ENCODE measurements at places on chromosomes 11 and 22.

- no peak for DNase-seq
Measured at GRCh38 chr11:34773211-34773610, 143.0 kb downstream of the APIP start.

DNA sequence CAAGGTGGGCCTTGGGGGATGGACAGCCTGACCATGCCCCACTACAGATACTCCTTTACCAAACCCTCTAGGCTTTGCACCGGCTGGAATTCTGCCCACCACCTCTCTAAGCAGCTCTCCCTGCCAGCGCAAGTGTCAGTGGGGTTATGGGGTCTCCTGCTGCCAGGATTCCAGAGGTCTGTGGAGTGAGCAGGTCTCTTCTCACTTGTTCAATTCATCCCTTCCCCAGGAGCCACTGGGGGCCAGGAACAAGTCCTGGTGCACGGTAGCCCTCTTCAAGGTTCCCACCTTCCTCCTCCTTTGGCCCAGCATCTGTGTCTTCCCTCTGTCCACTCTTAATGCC lies 30.5 kb downstream of the CCDC15 start:
- no peak for DNase-seq

DNA sequence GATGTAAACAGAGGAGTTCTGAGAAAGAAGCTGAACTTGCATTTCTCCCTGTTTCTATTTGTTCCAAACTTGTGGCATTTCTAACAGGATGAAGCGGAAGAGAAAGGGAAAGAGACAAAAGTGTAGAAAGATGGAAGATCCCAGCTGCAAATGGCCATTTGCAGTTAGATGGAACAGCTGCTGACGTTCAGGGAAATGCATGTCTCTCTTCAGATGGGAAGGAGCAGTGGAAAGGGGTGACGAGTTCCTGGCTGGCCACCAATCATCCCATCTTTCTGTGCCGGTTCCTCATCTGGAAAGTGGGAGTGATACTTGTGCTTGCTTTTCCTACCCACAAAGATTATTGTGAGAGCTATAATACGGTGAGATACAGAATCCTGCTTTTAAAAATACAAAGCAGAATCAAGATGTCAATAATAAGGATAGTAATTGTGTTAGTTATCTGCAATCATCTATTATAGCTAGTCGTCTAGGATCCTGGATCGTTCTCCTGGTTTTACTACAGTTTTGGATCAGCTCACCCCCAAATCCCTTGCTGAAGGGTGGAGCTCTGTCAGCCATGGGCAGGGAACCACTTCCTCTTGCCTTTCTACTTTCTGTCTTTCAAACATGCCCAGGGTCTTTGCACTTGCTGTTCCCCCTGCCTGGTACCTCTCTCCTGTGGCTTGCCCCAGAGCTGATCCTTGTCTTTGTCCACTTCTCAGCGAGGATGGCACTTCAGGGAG lies 1.2 kb upstream of the TIMP3 start:
- no peak for DNase-seq

- DNase-seq: no peak
Measured at GRCh38 chr11:67648140-67648795, 2.3 kb downstream of the ACY3 start.

- no peak for DNase-seq
Measured at GRCh38 chr11:12077535-12078280, 32.7 kb upstream of the MICAL2 start.

DNA sequence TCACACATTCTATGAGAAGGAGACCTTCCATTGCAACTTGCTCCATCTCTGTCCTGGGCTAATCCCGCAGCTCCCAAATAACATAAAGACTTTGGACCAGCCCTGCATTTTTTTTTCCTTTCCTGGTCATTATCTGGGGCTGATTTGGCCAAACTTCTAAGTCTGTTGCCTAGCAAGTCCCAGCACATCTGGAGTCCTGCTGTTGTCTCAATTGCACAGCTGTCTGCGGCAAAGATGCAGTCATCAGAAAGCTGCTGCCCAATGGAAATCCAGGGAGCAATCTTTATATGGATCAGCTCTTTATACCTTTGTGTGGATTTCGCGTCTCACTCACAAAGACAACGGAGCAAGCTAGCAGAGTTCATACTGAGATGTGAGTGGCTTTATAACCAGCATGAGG lies 105.9 kb downstream of the NXPE2 start:
- DNase-seq: no peak

DNA sequence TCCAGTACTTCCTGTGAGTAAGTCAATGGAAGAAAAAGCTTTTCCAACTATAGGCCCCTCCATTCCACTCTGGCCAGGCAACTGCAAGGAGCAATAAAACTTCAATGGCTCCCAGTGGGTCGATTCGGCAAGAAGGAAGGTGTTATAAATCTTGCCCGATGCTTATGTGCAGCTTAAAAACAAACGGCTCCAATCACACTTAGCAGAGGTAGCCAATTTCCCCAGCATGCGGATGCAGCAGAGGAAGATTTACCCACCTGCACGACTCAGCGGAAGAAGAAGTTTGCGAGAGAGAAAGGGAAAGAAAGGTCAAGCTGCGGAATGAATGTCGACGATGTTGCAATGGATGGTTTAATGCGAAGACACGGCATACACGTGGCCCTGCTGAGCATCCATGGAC lies 141.5 kb downstream of the OPCML start:
- no peak for DNase-seq

DNA sequence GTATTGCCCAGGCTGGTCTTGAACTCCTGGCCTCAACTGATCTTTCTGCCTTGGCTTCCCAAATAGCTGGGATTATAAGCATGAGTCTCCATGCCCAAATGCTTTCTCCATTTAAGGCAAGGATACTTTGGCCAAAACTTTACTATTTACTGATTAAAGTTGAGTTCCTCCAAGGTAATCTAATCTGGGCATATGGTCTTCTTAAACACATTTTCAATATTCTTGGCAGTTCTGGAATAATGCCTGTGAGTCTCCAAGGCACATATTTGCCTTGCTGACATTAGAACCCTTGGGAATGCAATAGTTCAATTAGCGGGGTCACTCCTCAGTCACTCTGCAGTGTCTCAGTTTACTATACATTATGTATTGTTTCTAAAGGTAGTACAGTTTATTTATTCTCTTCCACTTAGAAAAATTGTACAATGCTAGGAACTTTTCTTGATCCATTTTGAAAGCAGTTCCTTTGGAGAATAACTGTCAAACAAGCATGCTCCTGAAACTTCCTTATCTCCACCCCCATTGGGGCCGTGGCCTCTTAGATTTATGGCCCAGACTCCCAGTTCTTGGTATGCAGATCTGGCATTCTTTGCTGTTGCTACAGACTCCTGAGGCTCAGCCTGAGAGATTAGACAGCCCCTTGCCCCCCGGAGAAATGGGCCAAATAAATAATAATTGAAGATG lies 13.1 kb upstream of the RAB38 start:
- no peak for DNase-seq

DNA sequence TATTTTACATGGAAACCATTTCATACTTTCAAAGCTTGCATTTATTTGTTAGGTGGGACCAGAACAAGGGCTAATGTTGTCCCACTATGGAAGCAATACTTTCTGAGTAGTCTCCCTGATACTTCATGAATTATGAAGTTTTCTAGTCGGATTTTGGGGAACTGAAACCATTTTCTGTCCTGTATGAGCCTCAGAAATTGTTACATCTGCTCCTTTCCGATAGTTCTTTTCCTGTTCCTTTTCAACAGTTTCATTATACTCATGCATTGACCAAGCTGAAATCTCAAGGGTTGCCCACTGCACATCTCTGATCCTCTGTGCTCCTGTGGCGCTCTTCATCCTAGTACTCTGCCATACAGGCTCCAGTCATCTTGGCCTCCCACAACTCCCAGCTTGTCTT lies 31.5 kb upstream of the GLYATL1 start:
- DNase-seq: no peak

DNA sequence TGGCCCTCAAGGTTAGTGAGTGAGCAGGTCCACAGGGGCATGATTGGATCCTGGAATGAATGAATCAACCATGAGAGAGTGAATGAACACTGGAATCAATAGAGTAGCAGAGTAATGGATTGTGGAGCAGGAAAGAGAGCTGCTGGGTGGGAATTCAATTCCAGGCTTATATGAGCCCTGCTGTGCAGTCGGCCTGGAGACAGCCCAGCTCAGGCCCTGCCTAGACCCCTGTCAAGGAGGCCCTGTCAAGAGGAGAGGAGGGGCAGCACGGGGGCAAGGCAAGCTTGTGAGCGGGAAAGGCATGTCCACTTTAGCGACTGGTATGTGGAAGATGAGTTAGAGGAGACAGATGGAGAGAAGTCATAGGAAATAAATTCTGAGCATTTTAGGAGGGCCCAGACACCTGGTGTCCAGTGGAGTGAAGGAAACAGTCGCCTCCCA lies 1.3 kb upstream of the FOLR1 start:
- DNase-seq: no peak

DNA sequence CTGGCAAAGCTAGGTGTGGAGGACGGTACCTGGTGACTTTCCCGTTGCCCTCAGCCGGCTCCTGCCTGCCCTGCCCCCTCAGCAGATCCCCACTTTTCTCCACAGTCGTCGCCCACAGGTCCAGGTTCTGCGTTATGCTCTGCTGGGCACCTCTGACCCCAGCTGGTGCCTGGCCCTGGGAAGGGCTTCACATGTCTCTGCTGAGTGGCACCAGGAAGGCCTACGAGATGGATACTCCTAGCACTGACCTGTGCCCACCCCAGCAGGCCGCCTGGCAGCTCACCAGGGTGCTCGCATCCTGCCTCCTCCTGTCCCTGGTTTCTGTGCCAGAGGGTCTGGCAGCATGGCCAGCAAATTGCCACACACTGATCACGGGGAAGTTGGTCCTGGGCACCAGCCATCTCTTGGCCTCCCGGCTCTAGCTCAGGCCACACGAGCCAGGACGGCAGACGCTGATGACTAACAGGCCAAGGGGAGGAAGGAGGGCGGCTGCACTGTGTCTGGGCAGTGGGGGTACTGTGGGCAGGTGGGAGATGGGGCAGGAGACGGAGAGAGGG lies 13.8 kb downstream of the CARS1 start:
- DNase-seq: no peak

DNA sequence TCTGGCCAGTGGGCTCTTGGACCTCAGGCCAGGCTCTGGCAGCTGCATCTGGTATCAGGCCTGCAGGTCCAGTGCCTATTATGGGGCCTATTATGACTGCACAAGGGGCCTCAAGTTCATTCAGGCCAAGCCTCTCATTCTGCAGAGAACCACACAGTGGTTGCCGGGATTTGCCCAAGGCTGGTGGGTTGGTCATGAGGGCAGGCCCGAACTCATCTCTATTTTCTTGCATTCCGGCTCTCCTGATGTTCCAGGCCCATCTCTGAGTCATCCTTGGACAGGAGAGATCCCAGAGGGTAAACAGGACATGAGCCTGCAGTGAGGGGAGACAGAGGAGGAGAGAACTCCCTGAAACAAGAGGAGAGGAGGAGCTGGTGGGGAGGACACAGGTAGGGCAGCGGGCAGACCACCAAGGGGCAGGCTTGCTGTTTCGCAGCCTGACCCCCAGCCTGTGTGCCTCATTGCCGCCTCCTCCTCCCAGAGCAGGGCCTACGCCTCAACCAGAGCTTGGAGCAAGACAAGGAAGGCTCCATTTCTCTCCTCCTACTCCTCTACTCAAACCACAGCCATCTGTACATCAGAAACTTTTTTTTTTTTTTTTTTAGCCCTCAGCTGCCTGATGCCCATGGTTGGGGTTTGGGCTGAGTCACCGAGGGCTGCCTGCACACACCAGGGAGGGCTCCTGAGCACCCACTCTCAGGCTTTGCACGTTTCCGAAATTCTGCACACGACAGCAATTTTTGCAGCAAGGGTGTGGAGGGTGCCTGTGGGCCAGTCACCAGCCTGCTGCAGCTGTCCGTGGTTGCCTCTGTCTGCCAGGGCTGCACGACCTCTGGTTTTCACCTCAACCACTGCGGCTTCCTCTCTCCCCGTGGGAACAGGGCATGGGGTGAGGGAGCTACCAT lies 12.7 kb upstream of the TREH start:
- peak; percentile 28 for DNase-seq

- no peak for DNase-seq
Measured at GRCh38 chr11:85815186-85815931, 4.4 kb upstream of the SYTL2 start.

DNA sequence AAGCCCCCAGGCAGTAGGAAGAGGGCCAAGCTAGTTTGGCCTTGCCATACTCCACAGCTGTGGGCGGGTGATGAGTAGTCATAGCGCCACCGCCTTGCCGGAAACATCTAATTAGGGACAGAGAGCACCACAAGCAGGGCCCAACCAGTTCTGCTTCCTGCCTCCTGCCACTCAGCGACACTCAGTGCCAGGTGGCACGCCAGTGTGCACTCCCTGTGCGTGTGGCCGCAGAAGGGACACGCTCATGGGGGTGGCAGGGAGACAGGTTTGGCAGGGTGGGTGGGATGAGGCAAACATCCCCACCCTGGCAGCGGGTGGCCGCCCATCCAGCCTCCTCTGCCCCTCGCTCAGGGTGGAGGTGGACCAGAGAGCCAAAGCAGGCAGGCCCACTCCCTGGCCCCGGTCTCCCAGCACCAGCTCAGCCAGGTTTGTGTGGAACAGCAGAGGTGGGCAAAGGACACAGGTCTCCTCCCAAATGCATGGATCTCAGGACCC lies 4.9 kb downstream of the OVOL1 start:
- DNase-seq: peak; percentile 59

GRCh38 chr22:47190276-47190956 lies 428.0 kb downstream of the TBC1D22A start:
- DNase-seq: no peak

DNA sequence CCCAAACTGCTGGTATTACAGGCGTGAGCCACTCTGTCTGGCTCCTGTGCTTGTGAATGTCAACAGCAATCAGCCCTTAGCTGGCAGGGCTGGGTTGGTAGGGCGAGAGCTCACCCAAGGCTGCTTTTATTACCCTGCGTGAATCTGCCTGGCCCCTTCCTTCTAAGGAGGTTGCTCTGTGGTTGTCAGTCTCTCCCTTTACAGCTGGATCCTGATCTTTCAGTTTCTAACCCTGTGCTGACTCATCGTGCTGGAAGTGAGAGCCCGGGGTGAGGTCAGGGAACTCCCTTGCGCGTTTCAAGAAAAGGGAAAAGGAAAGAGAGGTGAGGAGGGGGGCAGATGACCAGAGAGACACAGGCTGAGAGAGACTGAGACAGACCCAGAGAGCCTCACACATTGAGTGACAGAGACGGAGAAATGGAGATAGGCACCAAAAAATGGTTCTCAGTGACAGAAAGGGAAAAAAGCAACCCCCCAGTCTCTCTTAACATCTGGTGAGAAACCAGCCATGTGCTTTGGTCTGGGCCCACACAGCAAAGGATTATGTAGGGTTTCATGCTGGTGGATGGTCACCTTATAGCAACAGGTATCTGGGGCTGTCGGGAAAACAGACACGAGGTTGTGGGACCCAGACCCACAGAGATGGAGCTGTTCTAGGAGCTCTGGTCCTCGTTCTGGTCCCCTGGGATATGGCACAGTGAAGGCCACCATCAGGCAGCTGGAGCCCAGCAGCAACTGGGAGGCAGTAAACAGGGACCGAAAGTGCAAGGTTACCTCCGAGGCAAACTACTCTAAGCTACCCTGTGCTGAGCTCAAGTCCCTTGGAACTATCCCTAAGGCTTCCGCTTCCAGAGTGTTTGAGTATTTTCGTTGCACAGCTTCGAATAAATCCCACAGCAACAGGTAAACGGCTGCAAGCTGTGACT lies 2.5 kb downstream of the TCN2 start:
- no peak for DNase-seq

GRCh38 chr11:68009391-68010089 lies 587 bp upstream of the ALDH3B1 start:
- no peak for DNase-seq

- no peak for DNase-seq
Measured at GRCh38 chr22:45202333-45203149, 38.2 kb downstream of the KIAA0930 start.

GRCh38 chr11:128832121-128832497 lies 35.0 kb downstream of the KCNJ1 start:
- no peak for DNase-seq

Measured in stimulated activated CD4-positive, alpha-beta T cell treated with anti-CD3 and anti-CD28 coated beads, TNF-alpha, amount 100 ng/mL, for 24 hours (primary cell).